ENCODE measurements at places on chromosomes 16 and 17. TPM values are rescaled to one million over a fixed set of nuclear protein-coding genes. Genes with fewer than 3 reads are reported as not detected.
A peak's percentile ranks its signal among the peaks of the same experiment; 100 is the strongest.

DNA sequence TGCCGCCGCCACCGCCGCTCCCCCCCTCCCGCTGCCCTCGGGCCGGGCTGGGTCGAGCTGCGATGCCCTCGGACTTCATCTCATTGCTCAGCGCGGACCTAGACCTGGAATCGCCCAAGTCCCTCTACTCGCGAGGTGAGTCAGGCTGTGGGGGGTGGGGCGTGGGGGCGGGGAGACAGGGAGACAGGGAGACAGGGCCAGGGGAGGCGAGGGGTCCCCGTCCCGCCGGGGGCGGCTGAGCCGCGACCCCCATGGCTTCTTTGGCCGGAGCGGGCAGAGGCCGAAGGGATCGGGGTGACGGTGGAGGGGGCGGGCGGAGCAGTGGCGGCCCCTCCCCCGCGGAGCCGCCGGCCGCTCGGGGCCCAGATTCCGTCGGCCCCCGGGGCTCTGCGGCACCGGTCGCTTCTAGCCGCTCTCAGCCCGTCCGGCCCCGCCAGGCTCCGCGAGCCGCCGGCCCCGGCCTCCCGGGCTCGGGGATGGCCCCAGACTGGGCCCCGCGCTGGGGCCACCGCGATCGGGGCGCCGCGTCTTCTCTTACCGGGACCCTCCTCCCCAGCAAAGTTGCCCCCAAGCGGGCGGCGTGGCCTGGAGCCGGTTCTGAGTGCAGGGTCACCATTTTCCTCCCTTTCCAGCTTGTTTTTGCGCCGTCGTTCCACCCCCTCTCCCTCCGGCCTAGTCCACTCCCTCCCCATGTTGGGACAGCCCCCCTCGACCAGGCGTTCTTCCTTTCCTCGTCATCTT, 644 bp downstream of the NFAT5 start:
- peak; percentile 3 for DNase-seq

The SGCA gene
- total RNA-seq = not detected

DNA sequence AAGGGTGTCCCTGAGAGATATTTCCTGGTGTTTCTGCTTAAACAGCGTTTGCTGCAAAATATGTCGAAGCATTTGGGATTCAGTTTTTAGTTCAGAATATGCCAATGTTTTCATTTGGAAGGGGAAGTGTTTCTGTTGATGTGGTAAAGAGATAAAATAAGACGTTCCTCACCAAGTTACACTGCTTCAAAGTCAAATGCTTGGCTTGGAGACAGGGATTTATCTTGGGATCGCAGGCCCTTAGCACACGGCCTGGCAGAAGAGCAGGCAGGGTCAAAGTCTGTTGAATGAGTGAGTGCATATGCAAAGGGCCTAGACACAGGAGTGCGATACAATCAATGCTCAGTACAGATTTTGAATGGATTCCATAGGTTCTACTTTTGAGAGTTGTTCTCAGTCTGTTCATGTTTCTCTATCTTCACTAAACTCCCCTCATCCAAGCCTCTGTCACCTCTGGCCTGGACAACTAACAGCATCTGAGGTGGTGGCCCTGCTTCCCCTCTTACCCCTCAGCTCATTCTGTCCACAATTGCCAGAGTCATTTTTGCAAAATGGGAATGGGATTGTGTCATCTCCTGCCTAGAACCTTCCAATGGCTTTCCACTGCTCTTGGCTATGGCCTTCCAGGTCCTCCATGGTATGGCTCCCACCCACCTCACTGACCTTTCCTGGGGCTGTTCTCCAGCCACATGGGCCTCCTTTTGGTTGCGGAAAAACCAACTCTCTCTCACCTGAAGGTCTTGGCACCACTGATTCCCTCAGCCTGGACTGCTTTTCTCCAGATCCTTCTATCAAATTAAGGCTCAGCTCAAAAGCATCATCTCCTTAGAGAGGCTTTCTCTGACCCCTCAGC, 3.2 kb downstream of the DEXI start:
- no peak for DNase-seq

GRCh38 chr17:1174263-1174880, 5.4 kb downstream of the ABR start:
- DNase-seq = no peak

The KRT32 gene
- not detected for total RNA-seq

DNA sequence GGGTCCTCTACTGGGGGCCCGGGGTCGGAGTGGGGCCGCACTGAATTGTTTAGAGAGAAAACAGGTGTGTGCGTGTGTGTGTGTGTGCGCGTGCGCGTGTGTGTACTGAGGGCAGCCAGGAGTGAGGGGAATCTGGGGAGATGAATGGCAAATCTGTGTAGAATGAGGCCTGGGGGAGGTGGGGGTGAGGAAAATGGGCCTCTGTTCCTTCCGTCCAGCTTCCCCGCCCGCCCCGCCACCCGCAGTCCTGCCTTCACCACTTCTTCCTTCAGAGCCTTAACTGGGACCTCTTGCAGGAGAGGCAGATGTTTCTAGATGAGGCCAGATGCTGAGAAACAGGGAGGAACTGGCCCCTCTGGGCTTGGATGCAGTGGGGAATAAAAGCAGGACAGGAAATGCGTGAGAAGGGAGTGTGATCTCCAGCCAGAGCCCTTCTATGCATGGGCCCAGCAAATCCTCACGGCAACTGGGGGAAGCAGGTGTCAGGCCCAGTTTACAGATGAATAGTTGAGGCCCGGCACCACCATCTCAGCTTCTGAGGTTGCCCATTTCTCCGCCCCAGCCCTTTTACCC, 29.7 kb upstream of the NGFR start:
- DNase-seq = no peak

GRCh38 chr16:66658143-66658859, 38.2 kb downstream of the CMTM4 start:
- DNase-seq = no peak

GRCh38 chr17:42537826-42538451, 1.9 kb downstream of the NAGLU start:
- no peak for DNase-seq

- no peak for DNase-seq
These were observed 8.3 kb upstream of the CLUH start for GRCh38 chr17:2719861-2720260.

The ARHGDIG gene
- total RNA-seq = 0.96 TPM

The CHP2 gene
- not detected for total RNA-seq

The SPSB3 gene
- total RNA-seq = 133 TPM

GRCh38 chr17:72177738-72178137, 56.9 kb downstream of the SOX9 start:
- no peak for DNase-seq

The KRTAP2-3 gene
- not detected for total RNA-seq

- DNase-seq = no peak
These were observed 221.6 kb upstream of the CHMP6 start for GRCh38 chr17:80769936-80770625.

The SLC52A1 gene
- total RNA-seq = 0.53 TPM

The CDK5RAP3 gene
- 343 TPM for total RNA-seq

GRCh38 chr17:17784657-17785267, 52.0 kb downstream of the SREBF1 start:
- no peak for DNase-seq

The FBXO39 gene
- 0.20 TPM for total RNA-seq

DNA sequence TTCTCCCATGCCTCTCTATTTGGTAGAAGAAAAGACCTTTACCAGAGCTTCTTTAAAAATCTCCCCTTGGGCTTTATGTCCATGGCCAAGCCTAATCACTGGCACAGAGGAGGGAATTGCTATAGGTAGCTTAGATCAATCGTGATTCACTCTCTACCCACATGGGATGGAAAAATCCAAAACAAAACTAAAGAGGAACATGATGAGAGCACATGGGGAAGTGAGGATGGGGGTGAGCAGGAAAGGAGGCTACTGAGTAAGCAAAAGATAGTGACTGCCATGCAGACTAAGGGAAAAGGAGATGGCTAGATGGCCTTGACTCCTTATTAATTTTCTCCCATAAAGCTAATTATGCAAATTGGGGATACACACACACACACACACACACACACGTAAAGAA, 201.2 kb downstream of the HS3ST3A1 start:
- DNase-seq = no peak

GRCh38 chr16:72812672-72813071, 235.3 kb downstream of the ZFHX3 start:
- no peak for DNase-seq

DNA sequence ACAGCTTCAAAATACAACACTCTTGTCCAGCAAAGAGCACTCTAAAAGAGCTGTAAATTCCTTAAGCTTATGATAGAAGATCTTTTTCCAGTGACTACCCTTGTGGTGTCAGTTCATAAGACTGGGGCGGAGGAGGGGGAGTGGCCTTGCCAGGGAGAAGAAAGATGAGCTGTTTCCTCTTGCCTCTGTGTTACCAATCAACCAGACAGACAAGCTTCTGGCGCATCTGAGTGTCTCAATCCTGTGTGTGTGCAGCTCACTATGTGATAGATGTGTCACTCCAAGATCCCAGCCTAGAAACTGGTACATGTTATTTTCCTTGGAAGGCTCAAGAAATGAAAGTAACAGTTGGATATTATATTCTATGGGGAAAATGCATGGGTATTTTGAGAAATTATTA, 167.4 kb upstream of the CACNG3 start:
- DNase-seq = no peak

The DNAH2 gene
- not detected for total RNA-seq

- DNase-seq = no peak
These were observed 1.1 kb upstream of the TEKT3 start for GRCh38 chr17:15342460-15342859.

The DNAAF8 gene
- 0.64 TPM for total RNA-seq

Measured in CD4-positive, alpha-beta memory T cell (primary cell).